ENCODE measurements at places on chromosomes 7 and 10.

- DNase-seq, result no peak
These were observed 58.0 kb upstream of the PFKP start for GRCh38 chr10:3009341-3009740.

GRCh38 chr7:16080131-16080530, 341.2 kb downstream of the CRPPA start:
- no peak for DNase-seq

DNA sequence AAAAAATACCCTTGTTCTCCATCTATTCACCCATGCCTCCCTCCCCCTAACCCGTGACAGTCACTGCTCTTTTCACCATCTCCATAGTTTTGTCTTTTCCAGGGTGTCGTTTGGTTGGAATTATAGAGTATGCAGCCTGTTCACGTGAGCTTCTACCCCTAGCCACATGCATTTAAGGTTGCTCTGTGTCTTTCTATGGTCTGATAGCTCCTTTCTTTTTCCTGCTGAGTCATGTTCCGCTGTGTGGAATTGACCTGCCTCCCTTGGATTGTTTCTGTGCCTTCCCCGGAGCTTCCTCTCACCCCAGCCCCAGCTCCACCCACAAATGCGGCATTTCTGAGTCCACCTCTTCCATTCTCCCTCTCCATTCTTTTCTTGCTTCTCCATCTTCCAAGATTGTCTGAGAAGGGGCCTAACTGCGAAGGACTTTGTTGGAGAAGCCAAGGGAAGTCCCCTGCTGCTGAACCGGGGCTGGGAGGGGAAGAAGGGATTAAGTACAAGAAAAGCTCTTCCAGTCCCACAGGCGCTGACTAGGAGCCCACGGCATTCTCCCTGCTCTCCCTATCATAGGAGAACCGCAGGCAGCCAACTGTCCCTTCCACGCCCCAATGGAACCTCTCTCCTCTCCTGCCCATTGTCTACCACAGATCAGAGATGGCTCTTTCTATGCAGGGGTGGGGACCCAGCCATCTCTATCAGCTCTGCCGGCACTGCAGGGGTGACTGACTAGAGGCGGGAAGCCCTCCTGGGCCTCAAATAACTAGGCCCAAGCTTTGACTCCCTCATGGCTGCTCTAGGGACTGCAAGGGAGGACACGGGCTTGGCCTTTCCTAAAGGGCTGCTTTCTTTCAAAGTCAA, 87.5 kb upstream of the ANLN start:
- DNase-seq, result no peak

- DNase-seq, result no peak
These were observed 324.5 kb upstream of the KLF6 start for GRCh38 chr10:4109469-4109868.

- DNase-seq, result no peak
These were observed 152.1 kb upstream of the LYZL2 start for GRCh38 chr10:30781670-30782121.

GRCh38 chr7:30668102-30668501, 14.2 kb downstream of the CRHR2 start:
- no peak for DNase-seq

Data from mucosa of gallbladder (tissue), 1 donor.